ENCODE measurements at places on chromosomes 5 and 9.

- DNase-seq = no peak
These were observed 25.5 kb upstream of the TIFAB start for GRCh38 chr5:135477613-135478066.

- no peak for DNase-seq
These were observed 150.3 kb downstream of the FBXL7 start for GRCh38 chr5:15650266-15650665.

DNA sequence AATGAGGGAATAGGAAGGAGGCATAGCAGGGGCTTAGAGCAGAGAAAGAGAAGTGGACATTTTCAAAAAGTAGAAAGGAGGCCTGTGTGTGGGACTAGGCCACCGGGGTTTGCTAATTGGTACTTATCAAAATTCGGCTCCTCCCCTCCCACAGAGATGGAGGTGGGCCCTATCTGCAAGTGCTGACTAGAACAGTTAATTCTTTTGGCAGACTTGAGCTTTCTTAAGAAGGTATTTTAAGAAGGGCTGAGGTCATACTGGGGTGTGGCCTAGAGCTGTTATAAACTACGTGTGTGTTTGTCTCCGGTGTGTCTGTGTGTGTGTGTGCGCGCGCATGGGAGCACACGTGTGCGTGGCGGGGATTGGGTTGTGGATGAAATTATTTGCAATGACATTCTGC lies 1086.5 kb downstream of the EFNA5 start:
- DNase-seq = no peak

- DNase-seq = no peak
These were observed 810.8 kb downstream of the TLE1 start for GRCh38 chr9:80878556-80878955.

DNA sequence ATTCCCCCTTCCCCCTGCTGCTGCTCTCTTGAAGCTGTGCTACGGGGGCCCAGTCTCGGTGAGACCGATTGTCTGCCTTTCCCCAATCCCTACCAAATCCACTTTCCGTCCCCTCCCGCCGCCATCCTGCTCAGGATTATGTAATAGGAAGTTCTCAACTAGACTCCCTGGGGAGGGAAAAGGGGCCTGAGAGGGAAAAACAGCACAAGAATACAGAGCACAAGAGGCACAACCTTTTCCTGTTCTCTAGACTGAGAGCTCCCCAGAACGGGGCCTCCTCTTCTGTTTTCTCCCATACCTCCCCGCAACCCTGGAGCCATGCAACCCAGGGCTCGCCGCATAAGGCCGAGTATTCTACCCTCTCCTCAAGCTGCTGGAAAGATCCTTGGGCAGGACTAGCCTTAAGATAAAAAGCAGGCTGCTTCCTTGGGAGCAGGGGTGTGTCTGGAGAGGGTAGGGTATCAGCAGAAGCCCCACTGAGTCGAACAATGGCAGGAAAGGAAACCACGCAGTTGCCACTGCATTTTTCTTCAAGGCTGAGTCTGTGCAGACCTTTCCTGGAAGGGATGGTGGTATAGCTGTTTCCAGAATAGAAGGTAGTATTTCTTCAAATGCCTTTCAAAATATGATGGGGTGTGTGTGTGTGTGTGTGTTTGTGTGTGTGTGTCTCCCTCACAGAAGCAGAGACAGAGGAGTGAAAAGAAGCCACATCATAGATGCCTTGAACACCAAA lies 12.9 kb downstream of the MYORG start:
- DNase-seq = no peak

DNA sequence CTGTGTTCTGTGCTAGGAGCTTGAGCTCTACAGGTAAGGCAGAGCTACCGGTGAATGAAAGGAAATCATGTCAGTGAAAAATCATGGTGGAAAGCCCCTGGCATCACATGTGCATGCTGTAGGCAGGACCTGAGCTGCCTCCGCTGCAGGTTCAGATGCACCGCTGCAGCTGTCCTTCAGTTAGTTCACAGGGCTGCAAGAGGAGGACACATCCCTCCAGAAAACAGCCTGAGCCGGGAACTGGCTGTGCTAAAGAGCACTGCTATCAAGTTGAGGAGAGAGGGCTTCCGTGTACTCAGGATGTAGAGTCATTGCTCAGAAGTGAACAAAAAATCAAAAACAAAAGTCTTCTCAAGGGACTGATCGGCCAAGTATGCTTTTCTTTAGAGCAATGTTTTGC lies 138.6 kb downstream of the ERCC6L2 start:
- no peak for DNase-seq

DNA sequence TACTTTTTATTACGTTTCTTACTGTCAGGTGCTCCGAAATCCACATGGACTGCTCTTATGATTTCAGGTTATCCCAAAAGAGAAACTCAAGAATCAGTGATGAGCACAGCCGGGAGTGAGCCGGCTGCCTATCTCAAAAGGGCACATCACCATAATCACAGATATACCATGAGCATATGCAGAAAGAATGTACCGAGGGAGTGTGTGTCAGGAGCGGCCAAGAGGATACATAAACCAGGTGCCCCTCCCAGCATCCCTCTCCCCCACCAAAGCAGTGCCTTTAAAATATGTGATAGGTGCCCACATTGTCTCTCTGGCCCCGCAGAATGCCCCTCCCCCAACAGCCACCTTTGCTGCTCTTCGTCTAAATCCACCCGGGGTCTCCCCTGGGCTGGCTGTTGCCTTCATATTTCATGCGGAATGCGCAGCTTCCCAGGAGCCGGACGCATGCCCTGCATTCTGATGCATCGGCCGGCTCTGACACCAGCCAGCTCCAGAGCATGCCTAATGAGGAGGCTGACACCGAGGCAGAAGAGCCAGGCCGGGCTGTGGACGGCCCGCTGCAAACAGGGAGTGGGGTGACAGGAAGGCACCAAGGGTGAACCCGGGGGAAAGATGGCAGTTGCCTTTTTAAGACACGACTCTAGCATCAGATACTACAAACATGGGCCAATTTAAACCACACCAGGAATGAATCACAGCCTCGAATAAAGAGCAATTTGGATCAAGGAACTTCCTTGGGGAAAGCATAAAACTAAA lies 652.3 kb downstream of the BNC2 start:
- no peak for DNase-seq

DNA sequence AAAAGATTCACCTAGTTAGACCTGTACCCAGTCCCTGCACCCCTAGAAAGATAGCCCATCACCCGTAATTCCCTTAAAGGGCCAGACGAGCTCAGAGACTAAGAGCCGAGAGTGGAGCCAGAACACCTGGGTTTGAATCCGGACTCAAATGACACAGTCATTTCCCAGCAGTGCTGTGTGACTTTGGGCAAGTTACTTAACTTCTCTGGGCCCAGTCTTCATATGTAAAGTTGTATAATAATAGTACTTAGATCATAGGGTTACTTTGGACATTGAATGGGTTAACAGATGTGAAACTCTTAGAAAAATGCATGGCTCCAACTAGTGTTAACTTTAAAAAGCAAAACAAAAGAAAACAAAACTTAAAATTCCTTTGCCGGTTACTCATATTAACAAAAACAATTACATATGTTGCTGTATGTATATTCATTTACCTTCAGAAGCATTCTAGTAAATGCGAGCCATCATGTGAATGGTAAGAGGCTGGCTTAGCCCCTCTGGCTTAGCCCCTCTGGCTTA lies 40.4 kb upstream of the RASGRF2 start:
- DNase-seq = no peak

DNA sequence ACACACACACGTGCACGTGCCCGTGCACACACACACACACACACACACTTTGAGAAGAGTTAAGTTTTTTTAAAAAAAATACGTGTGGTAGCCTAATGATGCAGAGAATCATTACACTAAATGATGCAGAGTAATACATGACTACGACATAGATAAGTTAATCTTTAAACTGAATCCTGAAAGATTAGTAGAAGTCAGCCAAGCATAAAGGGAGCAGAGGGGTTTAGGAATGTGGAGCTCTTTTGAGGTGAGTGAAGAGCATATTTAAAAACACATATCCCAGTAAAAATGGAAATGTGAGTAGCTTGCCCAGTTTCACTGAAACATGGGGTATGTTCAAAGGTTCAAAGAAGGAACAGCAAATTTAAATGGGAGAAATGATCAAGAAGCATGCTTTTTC lies 61.3 kb upstream of the TYRP1 start:
- DNase-seq = no peak

GRCh38 chr9:136198605-136199083 lies 6.3 kb downstream of the LHX3 start:
- DNase-seq = no peak

DNA sequence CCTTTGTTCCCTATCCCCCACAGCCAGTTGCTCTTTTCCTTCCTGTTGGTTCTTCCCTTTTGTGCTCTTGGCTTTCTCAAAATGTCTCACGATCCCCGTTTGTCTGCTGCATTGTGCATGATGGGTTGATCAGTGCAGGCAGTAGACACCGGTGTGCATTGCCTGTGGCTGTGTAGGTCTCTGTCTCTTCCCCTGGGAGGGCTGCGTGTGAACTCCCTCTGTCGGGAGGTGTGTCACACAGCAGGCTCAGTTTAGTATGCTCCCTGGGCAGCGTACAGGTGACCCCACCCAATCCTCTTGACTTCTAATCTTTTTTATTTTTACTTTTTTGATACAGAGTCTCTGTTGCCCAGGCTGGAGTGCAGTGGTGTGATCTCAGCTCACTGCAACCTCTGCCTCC lies 265.3 kb downstream of the FSTL4 start:
- no peak for DNase-seq

DNA sequence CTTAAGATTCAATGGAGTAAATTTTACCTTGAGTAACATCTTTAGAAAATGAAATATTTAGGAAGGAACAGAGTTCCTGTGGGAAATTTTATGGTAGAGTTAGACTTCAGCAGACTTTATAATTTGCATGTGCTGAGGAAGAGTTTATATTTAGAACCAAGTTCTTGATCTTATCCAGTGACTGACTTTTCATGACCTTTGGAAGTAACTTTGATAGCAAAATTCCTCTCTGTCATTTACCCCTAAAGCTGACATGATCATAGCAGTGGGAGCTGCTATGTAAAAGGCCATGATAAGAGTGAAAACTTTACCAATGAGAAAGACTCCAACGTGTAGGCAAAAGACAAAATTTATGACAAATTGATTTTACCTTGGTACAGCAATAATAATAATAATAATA lies 1071.8 kb upstream of the DMAC1 start:
- DNase-seq = no peak

GRCh38 chr9:27088981-27089380 lies 20.0 kb upstream of the TEK start:
- no peak for DNase-seq

DNA sequence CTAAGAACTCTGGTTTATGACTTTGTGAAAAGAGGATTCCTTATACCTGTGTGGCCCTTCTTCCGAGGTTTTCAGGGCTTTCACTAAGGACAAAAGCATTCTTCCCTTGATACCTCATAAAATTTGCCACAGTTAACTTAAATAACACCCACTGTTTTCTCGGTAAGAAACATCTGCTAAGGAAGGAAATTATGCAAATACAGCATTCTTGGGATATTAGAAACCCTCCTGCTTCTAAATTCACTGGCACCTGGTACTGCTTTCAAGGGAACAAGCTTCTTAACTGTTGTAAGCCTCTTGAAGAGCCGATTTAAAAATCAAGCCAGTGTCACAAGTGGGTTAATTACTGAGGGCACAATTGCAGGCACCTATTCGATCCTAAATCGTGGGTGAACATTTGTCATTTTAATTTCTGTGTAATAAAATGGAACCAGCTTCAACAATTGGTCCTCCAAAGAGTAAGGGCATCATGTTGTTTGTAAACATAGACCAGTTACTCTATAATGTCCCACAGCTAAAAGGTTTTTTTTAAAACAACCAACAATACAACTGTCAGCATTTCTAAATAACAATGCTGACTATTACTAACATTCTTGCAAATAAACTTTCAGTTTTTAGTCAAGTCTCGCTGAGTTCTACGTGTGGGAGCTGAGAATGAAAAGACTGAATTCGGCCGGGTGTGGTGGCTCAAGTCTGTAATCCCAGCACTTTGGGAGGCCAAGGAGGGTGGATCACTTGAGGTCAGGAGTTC lies 26.6 kb downstream of the AK3 start:
- DNase-seq = no peak

GRCh38 chr9:114026335-114026734 lies 51.8 kb downstream of the AMBP start:
- no peak for DNase-seq

DNA sequence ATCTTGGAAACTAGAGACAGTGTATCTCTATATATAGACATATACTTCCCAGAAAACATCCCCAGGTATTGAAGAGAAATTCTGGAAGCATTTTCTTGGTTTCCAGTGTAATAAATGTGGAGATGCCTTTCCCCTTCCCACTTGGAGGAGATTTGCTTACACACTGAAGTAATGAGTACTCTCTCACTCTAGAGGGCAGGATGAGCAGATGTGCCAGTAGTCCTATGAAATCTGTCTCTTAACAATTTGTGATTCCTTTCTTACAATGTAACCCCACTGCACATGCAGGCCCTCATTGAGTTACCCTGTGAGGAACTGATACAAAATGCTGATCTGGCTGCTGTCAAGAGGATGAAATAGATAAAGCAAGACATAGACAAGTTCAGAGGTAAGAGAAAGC lies 567.2 kb downstream of the SLCO4C1 start:
- DNase-seq = no peak

- DNase-seq = no peak
These were observed 18.4 kb downstream of the IL33 start for GRCh38 chr9:6234014-6234413.

DNA sequence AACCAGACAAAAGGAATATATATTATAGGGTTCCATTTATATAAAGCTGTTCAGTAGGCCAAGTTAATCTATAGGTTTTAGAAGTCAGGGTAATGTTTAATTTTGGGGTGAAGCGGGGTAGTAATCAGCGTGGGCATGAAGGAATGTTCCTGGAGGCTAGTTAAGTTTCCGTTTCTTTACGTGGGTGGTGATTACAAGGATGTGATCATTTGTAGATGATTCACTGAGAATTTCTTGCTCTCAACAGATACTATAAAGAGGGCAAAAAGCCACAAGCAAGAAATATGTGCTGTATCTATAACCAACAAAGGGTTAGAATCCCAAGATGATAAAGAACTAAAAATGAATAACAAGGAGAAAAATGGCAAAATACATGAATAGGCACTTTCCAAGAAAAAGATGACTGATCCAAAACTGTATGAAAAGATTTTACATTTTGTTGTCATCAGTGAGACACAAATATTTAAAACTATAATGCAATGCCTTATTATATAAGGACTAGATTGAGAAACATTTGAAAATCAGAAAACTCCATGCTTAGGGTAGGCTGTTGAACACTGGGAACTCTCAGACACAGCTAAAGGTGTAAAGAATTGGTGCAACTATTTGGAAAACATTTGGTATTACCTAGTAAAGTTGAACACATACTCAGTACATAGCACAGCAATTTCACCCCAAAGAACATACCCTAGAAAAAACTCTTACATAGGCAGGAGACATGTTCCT lies 224.3 kb upstream of the S1PR3 start:
- DNase-seq = no peak

DNA sequence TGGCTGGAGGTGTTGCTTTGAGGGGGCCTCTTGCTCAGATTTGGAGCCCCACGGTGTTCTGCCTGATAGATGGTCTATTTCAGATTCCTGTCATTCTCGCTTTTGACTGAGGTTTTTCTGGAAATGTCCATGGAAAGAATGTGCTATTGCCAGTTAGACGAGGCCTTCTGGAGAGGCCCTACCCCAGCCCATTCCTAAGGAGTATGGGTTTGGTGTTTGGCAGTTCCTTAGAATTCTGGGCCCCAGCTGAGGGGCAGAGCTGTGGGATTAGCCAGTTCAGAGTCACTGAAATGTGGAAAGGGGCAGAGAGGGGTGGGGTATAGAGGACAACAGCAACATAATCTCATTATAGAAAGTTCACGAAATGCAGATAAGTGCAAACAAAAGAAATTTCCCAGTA lies 50.5 kb downstream of the GALNT10 start:
- no peak for DNase-seq

- DNase-seq = no peak
These were observed 18.9 kb downstream of the ASPN start for GRCh38 chr9:92463387-92463786.

- no peak for DNase-seq
These were observed 423.0 kb downstream of the DIRAS2 start for GRCh38 chr9:90219548-90220118.

All from NCI-H1048 (cell line).